ENCODE measurements at places on chromosomes 4 and X.

- no peak for DNase-seq
These were observed 597.7 kb downstream of the PCDH18 start for GRCh38 chr4:136934601-136935000.

DNA sequence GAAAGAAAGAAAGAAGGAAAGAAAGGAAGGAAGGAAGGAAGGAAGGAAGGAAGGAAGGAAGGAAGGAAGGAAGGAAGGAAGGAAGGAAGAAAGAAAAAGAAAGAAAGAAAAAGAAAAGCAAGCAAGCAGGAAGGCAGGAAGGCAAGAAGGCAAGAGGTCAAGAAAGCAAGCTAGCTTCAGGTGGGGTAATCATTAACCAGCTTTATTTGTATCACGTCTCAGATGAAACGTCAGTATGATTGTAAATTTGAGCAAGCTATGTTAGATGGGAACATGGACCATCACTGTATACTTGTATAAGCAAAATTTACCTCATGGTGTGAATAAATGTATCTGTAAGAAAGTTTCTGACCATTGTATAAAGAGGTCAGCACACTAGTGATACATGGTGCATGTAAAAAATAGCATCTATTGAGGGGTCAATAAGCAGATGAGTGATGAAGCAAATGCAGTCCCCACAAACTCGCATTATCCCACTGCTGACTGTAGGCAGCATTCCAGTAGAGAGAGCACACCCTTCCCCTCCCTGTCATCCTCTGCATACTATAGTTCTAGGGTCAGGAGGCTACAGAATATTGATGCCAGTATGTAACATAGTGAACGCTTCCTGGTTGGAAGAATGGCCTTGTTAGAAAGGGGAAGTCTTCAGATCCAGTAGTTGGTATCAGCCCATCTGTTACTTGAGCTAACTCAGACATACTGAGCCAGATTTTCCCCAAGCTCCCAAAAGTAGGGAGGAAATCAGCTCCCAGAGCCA is 16.5 kb upstream of the KLHL34 start:
- no peak for DNase-seq

DNA sequence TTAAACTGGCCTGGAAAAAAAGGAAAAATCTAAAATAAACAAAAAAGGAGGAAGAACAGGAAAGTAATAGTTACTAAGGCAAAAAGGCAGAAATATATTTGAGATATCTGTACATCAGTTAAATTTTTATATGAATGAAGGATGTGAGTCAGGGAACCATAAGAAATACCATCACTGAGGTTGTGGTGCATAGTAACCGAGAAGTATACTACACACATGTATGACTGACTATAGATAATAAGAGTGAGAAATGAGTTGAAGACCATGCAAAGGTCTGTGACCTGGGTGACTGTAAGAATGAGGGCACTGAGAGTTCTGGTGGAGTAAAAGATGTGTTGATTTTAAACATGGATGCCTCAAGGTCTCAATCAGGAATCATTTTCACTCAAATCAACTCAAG is 220.6 kb upstream of the FAM241A start:
- DNase-seq, result no peak

- no peak for DNase-seq
These were observed 25.7 kb upstream of the TMPRSS11A start for GRCh38 chr4:67988991-67989390.

DNA sequence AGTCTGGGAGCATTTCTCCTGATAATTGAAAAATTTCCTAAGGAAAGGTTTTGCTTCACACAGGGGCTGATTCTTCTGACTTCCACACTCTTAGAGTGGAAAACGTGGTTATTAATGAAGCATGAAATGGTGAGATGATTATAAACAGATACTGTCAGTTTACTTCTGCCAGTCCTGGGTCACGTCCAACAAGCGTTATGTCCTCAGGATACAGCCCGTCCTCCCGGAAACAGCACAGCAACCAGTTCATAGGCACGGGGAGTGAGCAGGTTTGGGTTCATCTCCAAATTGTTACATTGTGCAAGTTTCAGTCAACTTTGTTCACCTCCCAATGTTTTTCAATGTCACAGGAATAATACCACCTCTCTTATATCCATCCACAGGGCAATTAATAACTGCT is 98.8 kb downstream of the NPNT start:
- no peak for DNase-seq

- no peak for DNase-seq
These were observed 338.4 kb upstream of the GNPDA2 start for GRCh38 chr4:45064741-45065140.

- DNase-seq, result no peak
These were observed 32.3 kb downstream of the CC2D2A start for GRCh38 chr4:15501941-15502340.

- DNase-seq, result no peak
These were observed 5.8 kb downstream of the LAS1L start for GRCh38 chrX:65528705-65529340.

DNA sequence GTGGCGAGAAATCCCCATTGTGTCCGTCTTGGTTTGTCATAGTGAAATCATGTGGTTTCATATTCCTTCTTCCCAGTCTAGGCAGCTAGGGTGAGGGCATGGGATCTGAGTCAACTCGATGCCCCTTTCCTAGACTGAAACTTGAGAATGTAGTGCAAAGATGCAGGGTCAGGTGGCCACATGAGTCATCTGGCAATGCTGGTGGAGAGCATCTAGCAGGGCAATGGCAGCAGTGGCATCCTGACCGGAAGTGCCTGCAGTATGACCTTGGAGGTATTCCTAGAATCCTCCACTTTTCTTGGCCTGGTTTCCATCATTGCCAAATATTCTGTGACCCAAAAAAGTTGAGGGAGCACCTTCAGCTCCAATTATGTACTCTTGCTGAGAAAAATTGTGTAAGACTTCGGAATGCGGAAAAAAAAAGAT is 39.1 kb upstream of the TMEM184C start:
- DNase-seq, result no peak

DNA sequence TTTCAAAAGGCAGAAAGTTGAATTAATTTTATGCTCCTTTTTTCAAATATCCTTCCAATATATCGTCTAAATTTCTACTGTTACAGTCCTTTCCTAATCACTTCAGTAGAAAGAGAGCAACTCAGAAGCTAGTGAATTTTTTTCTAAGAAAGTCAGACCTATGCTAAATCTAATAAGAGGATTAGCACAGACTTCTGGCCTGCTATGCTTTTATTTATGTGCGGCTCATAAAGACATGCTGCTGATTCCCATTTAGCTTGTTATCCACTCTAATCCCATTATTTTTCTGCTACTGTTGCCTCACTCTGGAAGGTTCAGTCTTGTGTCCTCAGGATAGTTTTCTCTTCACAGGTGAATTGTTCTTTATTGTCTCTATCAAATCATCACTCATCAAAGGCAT is 473.5 kb upstream of the FAM241A start:
- DNase-seq, result no peak

GRCh38 chrX:13955975-13956374 is 73.7 kb downstream of the GEMIN8 start:
- DNase-seq, result no peak

- no peak for DNase-seq
These were observed 9.5 kb upstream of the ETNPPL start for GRCh38 chr4:108772402-108772801.

DNA sequence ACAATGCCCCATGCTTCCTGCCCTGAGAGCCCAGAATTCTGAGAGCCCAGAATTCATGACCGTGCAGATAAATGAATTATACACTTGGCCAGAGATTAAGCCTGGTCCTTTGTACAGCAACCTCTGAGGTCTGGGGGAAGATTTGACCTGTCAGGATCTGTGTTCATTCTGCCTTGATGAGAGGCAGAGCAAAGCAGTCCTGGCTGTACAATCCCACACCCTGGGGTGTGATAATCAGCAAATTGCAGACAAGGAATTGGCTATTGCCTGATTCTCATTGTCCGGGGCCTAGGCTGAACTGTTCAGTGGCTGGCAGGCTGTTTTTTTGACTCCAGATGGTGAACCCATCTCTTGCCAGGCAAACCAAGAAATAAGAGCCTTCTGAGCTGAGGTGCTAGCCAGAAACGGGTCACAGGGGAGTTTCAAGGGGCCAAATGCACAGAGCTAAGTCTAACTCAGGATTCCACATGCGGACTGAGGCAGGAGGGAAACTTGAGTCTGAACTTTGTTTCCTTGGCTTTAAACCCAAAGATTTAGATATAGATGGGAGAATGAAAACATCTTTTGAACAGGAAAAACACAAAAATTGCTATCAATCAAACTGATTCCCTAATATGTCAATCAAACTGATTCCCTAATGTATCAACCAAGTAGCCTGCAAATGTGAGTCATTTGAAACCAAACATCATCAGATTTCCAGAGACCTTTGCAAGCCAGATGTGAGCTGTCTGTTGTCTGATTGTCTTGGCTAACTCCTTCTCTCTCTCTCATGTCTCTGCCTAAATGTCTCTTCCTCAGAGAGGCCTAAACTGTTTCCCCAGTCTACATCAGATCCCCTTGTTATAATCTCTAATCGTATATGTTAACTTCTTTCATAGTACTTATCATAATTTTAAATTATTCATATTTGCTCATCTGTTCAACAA is 159.3 kb downstream of the ATG4A start:
- DNase-seq, result no peak

- no peak for DNase-seq
These were observed 878.5 kb downstream of the PCDH7 start for GRCh38 chr4:31598639-31599038.

DNA sequence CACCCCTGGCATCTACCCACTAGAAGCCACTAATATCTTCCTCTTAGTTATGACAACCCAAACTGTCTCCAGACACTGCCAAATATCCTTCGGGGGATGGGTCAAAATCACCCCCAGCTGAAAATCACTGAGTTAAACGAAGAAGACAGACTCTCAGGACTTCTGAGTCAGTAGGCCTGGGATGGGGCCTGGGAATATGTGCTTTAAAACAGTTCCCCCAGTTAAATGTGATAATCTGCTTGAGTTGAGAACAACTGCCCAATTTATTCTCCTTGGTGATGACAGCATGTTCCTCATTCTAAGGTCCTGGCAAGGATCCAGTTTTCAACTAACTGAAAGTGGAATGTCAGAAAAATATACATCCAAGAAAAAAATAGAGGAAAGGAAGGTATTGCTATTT is 52.4 kb downstream of the CBLL2 start:
- no peak for DNase-seq

- DNase-seq, result no peak
These were observed 40.2 kb downstream of the ATP10D start for GRCh38 chr4:47525154-47525819.

GRCh38 chr4:185589067-185589836 is 53.9 kb upstream of the PDLIM3 start:
- DNase-seq, result no peak

- DNase-seq, result no peak
These were observed 12.2 kb upstream of the MTMR1 start for GRCh38 chrX:150680974-150681373.

GRCh38 chrX:109398833-109399232 is 83.1 kb downstream of the GUCY2F start:
- no peak for DNase-seq

- no peak for DNase-seq
These were observed at the start of gene GPRASP1 for GRCh38 chrX:102651242-102652011. Gene GPRASP1, plus strand, starts transcription at chrX:102651483. Its CDS starts 2,431 bp downstream, at chrX:102653914.

DNA sequence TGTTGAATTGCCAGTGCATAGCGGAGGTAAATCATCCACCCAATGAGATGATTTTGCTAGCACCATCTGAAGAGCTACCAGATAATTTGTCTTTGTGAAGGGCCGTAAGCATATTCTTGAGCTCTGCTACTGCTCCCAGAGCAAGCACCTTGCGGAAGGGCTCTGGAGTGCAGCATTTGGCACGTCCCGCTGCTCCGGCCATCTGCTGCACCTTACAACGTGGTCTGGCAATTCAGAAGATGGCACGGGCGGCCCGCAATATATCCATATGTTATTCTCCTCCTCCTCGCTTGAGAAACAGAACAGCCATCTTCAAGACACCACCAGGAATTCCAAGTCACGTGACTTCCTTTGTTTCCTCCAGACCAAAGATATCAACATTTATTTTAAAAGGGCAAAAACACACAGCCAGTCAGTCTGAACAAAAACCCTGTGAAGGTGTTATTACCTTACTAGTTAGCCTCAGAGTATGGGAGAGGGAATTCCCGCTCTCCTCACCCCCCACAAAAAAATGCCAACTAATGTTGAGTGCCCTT is 1095.7 kb upstream of the TENM3 start:
- no peak for DNase-seq

DNA sequence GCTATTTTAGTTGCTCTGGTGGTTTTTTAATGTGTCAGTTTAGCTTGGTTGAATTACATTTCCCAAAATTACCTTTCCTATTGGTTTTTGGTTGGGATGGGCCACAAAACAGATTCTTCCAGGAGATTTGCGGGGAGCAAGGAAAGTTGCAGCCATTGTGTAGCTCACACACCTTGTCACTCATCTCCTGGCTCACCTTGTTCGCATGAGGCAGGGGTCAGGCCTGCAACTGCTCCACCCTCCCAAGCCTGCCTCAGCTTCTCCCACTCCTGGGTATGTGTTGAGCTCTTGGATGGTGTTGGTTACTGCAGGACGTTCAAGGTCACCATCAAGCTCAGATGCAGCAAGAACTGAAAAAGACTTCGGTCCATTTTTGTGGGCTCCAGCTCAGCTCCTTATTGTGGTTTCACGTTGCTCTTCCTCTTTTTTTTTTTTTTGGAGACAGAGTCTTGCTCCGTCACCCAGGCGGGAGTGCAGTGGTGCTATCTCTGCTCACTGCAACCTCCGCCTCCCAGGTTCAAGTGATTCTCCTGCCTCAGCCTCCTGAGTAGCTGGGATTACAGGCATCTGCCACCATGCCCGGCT is 95.6 kb upstream of the METTL14 start:
- no peak for DNase-seq

DNA sequence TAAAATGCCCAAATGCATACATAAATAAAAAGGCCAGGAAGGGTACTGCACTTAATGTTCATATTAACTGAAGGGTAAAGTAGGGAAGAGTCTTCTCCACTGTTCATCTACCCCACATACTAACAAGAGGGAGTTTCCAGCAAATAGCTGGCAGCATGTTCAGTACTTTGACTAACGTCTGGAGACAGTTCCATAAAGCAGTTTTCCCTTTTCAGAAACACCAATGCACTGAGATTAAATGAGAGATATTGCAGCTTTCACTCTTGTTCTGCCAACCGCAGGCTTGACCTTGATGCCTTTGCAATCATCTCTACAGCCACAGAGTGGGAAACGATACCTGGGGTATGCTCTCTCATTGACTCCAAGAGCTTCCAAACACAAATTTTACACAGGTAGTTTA is 2123.1 kb upstream of the TENM3 start:
- DNase-seq, result no peak

DNA sequence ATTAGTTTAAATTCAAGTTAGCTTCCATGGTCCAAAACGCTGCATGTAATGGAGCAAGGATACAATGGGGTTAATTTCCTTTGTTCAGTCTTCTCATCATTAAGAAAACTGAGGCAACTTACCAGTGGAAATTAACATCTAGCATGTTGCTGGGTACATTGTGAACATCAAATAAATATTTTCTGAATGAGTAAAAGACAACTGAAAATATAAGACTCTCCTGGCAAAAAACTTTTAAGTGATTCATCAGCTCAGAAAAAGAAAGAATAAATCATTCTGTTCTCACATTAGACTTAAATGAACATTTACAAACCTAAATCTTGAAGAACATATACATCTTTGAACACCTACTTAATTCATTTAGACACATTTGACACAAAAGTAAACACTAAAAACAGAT is 138.4 kb upstream of the ETNPPL start:
- DNase-seq, result no peak
